Naive thymus-derived CD4-positive, alpha-beta T cell (primary cell): ENCODE measurements at places on chromosomes 12 and 14. TPM values are rescaled to one million over a fixed set of nuclear protein-coding genes. Genes with fewer than 3 reads are reported as not detected.

Gene TAC3
- total RNA-seq = 1.1 TPM

Gene DAO
- not detected in 2 replicates for total RNA-seq

Gene TMEM30B
- 5.6 TPM for total RNA-seq

Gene SLC6A13
- not detected for total RNA-seq

Gene CCDC38
- total RNA-seq = not detected

DNA sequence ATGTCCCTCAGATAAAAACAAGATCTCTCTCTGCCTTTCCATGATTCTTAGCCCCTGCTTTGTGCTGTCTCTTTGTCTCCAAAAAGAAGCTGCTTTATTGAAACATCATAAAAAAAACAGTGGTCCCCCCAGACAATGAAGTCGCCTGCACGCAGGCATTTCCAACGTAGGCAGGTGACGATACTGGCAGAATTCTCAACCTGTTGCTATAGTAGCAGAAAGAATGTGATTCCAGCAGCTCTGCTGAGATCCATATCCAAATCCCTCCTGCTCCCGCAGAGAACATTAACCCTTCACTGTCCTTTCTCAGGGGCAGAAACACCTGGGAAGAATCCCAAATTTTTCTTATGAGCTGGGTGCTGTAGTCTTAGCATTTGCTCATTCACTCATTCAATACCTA, 84.8 kb downstream of the STON2 start:
- no peaks in the 10 kb centered on the region for H3K27me3 ChIP-seq
- no peaks in the 10 kb centered on the region for H3K36me3 ChIP-seq
- no peaks in the 10 kb centered on the region for H3K4me1 ChIP-seq
- no peak for DNase-seq

DNA sequence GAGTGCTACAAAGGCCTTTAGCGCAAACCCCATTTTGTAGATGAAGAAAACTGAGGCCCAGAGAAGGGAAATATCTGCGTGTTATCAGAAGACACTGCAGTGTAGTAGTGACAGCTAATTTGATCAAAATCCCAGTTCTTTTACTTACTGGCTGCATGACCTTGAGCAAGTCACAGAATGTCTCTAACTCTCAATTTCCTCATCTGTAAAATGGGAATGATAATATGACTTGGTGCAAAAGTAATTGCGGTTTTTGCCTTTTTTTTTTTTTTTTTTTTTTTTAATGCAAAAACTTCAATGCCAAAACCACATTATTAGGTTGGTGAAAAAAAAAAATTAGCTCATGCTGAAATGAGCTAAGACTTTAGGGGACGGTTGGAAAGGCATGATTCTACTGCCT, 69.7 kb downstream of the C12orf75 start:
- no peaks in the 10 kb centered on the region for H3K27me3 ChIP-seq
- no peak overlapping the region for H3K27ac ChIP-seq
- no peaks in the 10 kb centered on the region for H3K36me3 ChIP-seq
- no peak overlapping the region for H3K4me3 ChIP-seq

GRCh38 chr12:62772416-62772955, 162.5 kb downstream of the PPM1H start:
- no peaks in the 10 kb centered on the region for H3K27me3 ChIP-seq
- no peaks in the 10 kb centered on the region for H3K36me3 ChIP-seq
- no peak overlapping the region for H3K27ac ChIP-seq
- H3K4me1 ChIP-seq = no peaks in the 10 kb centered on the region
- DNase-seq = no peak

DNA sequence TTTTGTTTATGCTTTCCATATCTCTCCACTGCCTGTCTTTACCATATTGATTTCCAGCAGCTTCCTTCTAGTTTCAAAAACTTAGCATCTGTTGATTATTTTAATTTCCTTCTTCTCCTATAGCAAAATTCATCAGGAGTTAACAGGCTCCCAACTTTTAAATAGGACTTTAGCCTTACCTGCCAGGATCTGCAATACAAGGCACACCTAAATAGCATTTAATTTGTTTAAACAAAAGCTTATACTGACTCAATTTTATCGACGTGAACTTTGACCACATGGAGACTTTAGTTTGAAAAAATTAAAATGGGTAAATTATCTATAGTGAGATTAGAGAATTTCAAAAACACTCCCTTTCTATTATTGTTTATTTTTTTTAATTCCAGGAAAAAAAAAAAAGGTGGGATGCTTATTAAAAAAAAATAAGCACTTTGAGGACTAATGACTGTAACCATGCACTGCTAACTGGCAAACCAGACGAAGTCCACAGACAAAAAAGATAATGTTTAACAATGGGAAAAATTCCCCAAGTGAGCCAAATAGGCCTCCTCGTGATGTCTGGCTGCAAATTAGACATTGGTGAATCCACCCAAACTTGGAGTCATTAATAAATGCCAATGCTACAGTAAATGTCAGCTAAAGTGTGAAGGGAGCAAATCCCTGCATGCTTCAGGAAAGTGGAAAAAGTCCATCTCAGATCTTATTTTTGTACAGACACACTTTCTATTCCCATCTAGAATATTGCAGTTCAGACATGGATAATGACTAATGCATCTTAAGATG, 40.7 kb downstream of the RMST start:
- H3K27me3 ChIP-seq = no peaks in the 10 kb centered on the region
- no peak overlapping the region for H3K4me3 ChIP-seq
- DNase-seq = no peak
- no peaks in the 10 kb centered on the region for H3K36me3 ChIP-seq
- H3K4me1 ChIP-seq = no peaks in the 10 kb centered on the region

- no peaks in the 10 kb centered on the region for H3K4me1 ChIP-seq
- no peaks in the 10 kb centered on the region for H3K27me3 ChIP-seq
- no peak for DNase-seq
- H3K27ac ChIP-seq = no peak overlapping the region
- H3K36me3 ChIP-seq = no peaks in the 10 kb centered on the region
Measured at GRCh38 chr12:32379213-32379612, 20.1 kb upstream of the FGD4 start.

DNA sequence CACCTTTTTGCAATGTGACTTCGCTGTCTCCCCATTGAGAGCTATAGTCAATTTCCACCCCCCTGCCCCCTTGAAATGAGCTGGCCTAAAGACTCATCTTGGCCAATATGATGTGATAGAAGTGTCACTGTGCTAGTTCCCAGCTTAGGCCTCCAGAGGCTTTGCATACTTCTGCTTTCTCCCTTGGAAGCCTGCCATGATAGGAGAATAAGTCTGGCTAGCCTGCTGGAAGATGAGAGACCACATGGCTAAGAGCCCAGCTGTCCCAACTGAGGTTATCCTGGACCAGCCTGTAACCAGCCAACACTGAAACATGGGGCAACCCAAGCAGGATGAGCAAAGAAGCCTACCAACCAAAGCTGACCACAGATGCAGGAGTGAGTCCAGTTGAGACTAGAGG, 196.9 kb downstream of the GRIN2B start:
- no peak overlapping the region for H3K4me3 ChIP-seq
- H3K4me1 ChIP-seq = no peaks in the 10 kb centered on the region
- no peaks in the 10 kb centered on the region for H3K27me3 ChIP-seq
- no peak overlapping the region for H3K27ac ChIP-seq
- no peak for DNase-seq
- no peaks in the 10 kb centered on the region for H3K36me3 ChIP-seq

GRCh38 chr12:123271001-123271668, 521 bp downstream of the CDK2AP1 start:
- no peak overlapping the region for H3K4me3 ChIP-seq
- H3K27me3 ChIP-seq = no peaks in the 10 kb centered on the region
- H3K36me3 ChIP-seq = no peaks in the 10 kb centered on the region
- H3K4me1 ChIP-seq = peaks cover 18% of the 10 kb centered on the region

- H3K4me1 ChIP-seq = no peaks in the 10 kb centered on the region
- H3K27ac ChIP-seq = no peak overlapping the region
- no peak overlapping the region for H3K4me3 ChIP-seq
- no peaks in the 10 kb centered on the region for H3K36me3 ChIP-seq
- no peaks in the 10 kb centered on the region for H3K27me3 ChIP-seq
Measured at GRCh38 chr12:2639020-2639298, 155.8 kb upstream of the FKBP4 start.

DNA sequence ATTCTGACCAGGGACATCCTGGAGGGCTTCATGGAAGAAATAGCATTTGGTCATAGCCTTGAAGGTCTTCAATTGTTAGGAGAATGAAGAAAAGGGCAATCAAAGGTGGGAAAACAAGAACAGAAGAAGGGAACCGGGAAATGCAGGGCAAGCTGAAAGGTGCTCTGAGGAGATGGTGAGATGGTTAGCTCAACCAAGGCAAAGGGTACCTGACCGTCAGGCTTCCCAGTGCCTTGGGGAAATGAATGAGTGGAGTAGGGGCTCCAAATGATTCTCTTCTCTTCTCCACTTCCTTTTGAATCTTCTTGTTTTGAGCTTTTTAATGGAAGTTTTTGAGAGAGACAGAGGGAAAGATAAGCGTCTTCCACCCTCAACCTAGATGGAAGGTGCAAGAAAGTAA, 155.6 kb upstream of the PWP1 start:
- no peak overlapping the region for H3K4me3 ChIP-seq
- no peaks in the 10 kb centered on the region for H3K27me3 ChIP-seq
- H3K36me3 ChIP-seq = no peaks in the 10 kb centered on the region

- no peaks in the 10 kb centered on the region for H3K36me3 ChIP-seq
- H3K27ac ChIP-seq = no peak overlapping the region
- DNase-seq = peak; percentile 20
- H3K4me3 ChIP-seq = peak overlapping the region; percentile 54
Measured at GRCh38 chr12:67069451-67070306, 199.5 kb upstream of the CAND1 start.

- peaks cover 28% of the 10 kb centered on the region for H3K36me3 ChIP-seq
- H3K4me1 ChIP-seq = peaks cover 21% of the 10 kb centered on the region
- H3K27ac ChIP-seq = no peak overlapping the region
- no peak for DNase-seq
- no peak overlapping the region for H3K4me3 ChIP-seq
Measured at GRCh38 chr14:75531660-75532317, 9.5 kb downstream of the BATF start.
